NCI-H1930 (cell line): ENCODE measurements at places on chromosomes 6 and 20.

- DNase-seq: no peak
Observed at GRCh38 chr20:38751360-38751976, 3.2 kb downstream of the ACTR5 start.

GRCh38 chr6:155245831-155246230 is 18.0 kb upstream of the CLDN20 start:
- no peak for DNase-seq

DNA sequence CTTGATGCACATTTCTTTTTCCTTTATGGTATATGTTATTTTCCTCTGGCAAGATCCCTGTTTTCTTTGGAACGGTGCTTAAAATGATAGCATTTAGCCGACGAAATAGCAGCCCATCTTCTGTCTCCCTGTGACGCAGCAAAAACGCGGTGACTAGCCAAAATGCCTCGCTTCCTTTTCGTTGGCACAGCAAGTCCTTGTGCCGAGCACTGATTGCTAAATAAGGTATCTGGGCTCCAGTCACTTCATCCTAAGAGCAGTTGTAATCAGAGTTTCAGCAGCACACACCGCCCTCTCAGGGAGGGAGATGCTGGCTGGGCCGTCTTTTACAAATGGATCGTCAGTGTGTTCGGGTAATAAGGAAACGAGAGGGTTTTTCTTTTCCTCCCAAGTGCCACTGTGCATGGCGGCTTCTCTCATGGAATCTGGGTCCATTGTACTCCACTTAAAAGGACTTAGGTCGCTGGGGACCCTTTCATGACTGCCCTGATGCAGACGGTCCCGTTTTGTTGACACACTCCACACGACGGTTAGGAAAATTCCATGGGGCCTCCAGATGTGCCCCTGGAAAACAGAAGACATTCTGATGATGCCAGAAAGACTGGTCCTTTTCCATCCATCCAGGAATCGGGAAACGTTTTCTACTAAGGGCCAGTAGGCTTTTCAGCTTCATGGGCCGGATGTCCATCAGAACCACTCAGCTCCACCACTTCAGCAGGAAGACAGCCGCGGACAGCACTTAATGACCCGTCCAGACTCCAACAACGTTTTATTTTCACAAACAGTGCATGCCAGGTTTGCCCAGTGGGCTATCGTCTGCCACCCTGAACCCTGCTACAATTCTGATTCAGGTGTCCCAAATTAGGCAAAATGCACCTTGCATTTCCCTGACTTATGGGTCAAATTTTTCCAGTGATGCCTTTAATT is 185.5 kb downstream of the CDH4 start:
- DNase-seq: no peak

DNA sequence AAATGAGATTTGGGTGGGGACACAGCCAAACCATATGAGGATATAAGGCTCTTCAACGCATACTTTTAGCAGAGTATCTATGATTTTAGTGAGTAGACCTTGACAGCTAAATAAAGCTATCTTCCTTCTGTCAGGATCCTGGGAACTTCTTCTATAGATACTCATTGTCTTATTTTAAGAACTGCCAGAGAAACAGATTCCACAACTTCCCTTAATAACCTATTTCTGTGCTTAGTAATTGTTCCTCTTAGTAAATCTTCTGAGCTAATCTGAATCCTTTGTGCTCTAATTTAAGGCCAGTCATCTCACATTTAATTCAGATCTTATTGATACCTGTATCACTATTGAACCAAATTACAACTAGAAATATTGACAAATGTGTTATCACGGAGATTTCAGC is 64.0 kb upstream of the CEP85L start:
- no peak for DNase-seq

DNA sequence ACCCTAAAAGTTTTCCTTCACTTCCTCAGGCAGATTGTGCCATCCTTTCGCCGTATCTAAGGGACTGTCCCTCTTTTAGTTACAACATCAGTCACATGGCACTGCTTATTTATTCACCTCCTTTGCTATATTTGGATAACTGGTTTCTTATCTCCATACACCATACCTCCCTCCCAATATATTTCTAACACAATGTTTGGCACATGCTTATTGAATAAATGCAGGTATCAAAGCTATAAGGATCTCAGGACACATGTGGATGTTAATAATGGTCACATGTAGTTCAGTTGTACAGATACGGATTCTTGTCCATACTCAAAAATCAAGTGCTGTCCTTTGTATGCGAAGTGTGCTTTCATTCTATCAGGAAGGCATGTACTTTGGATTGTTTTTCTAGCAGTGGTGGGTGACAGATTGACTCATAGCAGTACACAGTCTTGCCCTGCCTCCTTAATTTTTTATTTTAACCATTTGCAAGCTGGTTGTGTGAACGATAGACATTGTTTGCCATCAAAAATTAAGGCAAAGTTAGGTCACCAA is 407.1 kb upstream of the RUNX2 start:
- DNase-seq: no peak

DNA sequence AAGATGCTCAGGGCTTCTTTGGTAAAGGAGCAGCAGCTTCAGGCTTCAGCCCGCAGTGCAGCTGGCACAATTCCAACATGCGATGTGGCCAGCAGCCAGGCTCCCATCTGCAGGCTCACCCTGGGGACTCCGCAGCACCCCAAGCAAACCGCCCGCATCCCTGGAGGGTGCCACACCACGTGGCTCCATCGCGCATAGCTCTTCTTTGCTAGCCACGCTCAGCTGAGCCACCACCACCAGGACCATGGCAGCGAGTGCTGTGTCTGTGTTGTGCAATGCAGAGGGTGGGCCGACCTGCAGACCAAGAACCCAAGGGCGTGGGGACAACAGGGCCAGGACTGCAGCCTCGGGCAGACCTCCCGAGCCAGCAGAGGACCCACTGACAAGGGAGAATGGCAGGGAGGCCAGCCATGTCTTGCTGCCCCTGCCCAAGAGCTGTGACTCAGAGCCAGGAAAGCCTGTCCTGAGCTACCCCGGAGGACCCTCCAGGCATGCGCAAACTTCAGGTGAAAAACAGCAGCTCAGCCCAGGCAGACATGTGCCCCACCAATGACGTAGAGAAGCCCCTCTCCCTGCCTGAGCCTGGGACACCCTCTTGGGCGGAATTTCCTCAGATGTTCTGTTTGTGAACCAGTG is 87.8 kb downstream of the GINS1 start:
- no peak for DNase-seq

- no peak for DNase-seq
Observed at GRCh38 chr6:57313711-57314471, 3.5 kb upstream of the PRIM2 start.

DNA sequence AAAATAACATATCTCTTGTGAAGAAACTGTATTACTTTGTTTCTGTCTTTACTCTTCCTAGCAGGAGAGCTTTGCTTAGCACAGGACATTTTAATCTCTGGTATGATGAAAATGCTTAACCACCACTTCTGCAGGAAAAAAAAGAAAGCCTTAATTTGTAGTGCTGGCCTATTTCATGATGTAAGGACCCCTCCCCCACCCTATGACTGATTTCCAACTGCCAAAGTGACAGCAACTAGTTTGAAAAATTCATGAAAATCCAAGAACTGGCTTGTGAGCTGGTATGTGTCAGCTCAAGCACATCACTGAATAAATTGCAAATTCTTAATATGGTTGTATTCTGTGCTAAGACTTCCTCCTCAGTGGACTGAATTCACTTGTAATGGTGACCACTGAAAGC is 125.3 kb downstream of the REV3L start:
- DNase-seq: no peak

DNA sequence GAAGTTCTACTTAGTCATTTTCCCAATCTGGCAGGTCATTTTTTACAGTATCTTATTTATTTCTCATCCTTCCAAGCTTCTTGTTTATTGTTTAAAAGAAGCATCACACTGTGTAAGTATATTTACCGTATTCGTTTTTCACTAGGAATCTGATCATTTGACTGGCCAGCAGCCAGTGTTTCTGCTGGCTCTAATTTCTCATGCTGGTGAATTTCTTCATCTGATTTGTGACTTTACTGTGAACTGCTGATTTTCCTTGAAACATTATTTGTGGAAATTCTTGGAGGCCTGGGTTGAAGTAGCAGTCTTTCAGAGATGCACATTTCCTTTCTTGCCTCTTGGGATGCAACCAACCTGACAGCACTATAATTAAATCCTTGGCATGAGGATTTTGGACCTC is 65.9 kb downstream of the PREP start:
- no peak for DNase-seq

GRCh38 chr6:114941078-114941477 is 598.3 kb upstream of the HS3ST5 start:
- DNase-seq: peak; percentile 53

DNA sequence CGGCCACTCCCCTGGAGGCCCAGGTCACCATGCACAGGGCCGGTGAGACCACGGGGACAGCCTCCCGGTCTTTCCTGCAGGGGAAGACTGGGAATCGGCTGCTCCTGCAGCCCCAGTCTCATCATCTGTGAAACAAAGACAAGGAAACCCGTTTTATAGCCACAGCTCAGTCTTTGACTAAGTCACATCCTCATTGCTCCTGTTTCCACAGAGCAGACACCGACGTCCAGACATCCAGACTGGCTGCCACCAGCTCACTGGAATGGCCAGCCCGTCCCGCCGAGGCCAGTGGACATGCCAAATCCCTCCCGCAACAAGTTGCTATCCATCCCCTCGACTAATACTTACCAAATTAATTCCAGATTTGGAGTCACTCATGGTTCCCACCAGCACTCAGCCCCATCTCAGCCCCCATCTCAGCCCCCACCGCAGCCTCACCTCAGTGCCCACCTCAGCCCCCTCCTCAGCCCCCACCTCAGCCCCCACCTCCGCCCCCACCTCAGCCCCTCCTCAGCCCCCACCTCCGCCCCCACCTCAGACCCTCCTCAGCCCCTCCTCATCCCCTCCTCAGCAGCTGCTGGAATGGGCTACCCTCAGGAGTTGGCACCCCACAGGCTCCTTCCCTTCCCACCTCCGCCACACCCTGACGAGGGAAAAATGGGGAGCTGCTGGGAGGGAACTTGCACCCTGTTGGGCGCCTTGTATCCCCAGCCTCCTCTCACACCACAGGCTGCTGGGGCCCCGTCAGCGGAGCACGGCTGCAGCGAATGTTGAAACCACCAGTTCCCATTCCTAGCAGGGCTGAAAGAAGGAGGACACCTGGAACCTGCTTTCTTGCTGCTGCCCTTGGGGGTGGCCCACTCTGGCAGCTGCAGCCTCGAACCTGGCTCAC is 48.7 kb downstream of the YTHDF1 start:
- DNase-seq: no peak

- no peak for DNase-seq
Observed at GRCh38 chr6:17580518-17581048, 19.5 kb upstream of the FAM8A1 start.

DNA sequence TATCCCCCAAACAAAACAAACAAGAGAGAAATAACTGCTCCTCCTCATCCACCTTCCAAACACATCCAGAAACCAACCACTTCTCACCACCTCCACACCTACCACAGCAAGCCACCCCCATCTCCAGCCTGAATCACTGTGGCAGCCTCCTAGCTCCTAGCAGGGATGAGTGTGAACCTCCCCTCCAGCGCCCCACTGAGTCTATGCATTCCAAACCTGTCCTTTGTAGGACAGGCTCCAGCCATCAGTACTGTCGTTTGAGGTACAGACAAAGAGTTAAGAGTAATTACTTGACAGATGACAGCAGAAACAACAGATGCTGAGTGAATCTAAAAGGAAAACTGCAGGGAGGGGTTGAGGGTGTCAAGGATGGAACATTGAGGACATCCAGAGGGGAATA is 2.4 kb downstream of the METTL24 start:
- no peak for DNase-seq

GRCh38 chr20:11128220-11128718 is 454.5 kb upstream of the JAG1 start:
- no peak for DNase-seq

DNA sequence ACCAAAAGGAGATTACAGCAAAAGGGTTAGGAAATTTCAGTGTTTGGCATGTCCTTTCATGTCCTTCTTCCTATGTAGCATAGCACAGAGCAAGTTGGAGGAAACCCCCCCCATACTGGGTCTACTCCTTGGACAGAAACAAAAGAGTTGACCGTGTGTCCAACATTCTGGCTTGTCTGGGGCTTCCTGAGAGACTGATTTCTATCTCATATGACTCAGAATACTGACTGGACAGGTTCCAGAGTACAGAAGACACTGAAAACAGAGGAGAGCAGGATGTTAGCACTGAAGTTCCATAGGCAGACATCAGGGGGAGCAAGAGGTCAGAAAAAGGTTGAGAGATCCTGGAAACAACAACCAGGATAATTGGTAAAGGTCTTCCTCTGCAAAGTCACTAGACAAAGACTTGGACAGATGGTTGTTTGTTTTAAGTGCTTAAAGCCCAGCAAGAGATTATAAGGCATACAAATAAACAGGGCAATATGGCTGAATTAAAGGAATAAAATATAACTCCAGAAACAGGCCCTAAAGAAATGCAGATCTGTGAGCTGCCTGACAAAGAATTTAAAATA is 48.4 kb downstream of the USP49 start:
- DNase-seq: peak; percentile 5

- DNase-seq: no peak
Observed at GRCh38 chr6:43977404-43978111, 149.7 kb downstream of the MRPL14 start.

- DNase-seq: no peak
Observed at GRCh38 chr6:137219664-137220252, 573 bp upstream of the IFNGR1 start.

- DNase-seq: no peak
Observed at GRCh38 chr6:40282986-40283385, 304.2 kb downstream of the LRFN2 start.

- DNase-seq: no peak
Observed at GRCh38 chr6:149965194-149966020, 1.7 kb downstream of the ULBP1 start.

DNA sequence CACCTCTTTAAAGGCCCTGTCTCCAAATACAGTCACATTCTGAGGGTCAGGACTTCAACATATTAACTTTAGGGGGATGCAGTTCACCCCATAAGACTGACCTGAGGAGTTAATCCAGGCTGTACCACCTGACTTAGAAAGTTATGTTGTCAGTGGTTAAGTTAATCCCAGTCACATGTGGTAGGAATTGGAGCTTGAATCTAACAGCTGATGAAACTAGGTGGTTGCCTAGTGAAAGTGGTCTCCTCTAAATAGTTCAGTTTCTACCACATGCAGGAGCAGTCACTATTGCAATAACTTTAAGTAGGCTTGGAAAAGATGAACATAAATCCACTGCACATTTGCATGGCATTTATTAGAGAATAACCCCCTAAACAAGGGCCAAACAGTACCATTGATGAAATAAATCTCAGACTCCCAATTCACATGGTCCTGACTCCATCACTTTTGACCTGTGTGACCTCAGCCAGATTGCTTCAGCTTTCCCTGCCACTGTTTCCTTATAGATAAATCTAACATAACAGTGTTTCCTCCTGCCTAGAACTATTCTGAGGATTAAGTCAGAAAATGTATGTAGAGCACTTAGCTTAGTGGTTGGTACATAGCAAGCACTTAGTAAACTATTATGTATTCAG is 20.1 kb downstream of the SAMD5 start:
- no peak for DNase-seq

- no peak for DNase-seq
Observed at GRCh38 chr20:36117638-36118037, 36.9 kb upstream of the EPB41L1 start.
